Muscle of arm (tissue), 14 donors: ENCODE measurements at places on chromosomes 11 and 22. TPM values are rescaled to one million over a fixed set of nuclear protein-coding genes. Genes with fewer than 3 reads are reported as not detected.

FDXACB1 gene
- not detected for polyA plus RNA-seq

KRTAP5-7 gene
- not detected for polyA plus RNA-seq

DNA sequence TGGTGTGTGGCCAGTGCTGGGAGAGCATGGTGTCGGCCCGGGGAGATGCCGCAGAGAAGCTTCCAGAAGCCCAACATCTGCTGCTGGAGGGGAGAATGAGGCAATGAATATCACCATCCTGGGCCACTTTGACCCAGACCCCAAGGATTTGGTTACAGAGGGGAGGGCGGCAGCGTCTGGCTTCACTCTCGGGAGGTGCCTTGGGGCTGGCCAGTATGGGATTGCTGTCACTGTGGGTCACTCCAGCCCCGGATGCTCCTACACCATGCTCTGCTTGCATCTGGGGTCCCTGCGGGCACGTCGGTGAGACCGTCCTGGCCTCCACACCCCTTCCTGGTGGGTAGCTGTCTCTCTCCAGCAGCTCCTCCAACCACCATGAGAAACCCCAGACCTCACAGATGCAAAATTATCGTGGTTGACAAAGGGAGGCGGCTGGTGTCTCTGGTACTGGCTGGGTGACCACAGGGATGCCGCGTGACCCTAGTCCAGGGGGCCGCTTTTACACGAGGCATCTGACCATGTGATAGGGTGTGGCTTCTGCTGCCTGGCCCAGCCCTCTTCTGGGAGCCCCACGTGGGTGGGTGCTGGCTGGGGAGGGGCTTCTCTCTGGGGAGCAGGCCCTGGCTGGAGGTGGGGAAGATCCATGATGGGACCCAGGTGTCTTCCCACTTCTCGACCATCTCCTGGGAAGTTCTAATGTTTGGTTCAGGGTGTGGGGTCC is 5.7 kb downstream of the KCNQ1 start:
- DNase-seq = no peak

DNA sequence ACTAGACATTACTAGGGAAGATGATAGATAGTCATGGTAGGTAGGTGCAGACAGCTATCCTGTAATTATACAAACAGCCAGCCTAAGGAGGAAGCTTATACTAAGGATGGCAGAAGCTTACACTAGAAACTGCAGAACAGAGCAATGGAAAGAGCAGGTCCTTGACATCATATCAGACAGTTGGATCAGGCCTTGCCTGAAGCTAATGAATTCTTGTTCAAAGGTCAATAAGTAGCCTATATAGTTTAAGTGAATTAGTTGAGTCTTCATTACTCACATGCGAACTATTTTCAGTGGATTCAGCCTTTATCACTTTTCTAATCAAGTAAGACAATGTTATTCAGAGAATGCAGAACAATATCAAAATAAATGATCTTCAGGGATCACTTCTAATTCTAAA is 22.3 kb upstream of the GRK3 start:
- no peak for DNase-seq
